Mesenteric fat pad (tissue), 1 donor: ENCODE measurements at places on chromosomes 1 and 21. TPM values are rescaled to one million over a fixed set of nuclear protein-coding genes. Genes with fewer than 3 reads are reported as not detected.
A peak's percentile ranks its signal among the peaks of the same experiment; 100 is the strongest.

DNA sequence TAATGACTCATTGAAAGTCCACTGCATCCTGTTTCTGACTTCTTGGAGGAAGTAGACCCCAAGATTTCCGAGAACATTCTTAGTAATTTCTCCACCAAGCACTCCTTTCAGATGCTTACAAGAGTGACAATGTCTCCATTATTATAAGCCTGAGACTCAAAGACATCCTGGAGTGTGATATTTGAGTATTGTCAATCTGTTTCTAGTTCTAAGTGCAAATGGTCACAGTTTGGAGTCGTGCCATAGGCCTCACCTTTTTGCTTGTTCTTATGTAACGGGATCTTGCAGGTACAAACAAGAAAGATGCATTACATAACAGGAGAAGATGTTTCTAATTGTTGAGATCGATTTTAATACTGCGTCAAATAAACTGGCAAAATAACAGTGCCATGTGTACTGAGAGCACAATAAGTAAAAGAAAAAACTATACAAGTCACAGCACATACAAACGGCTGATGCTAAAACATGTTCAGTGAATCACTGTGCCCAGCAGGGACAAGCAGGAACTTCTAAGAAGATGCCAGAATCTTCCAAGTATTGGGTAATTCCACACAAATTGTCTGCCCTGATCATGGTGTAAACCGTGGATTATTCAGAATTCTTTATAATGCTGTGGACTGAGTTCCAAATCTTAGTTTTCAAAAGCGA lies 54.1 kb downstream of the CD2 start:
- no peak for DNase-seq

DNA sequence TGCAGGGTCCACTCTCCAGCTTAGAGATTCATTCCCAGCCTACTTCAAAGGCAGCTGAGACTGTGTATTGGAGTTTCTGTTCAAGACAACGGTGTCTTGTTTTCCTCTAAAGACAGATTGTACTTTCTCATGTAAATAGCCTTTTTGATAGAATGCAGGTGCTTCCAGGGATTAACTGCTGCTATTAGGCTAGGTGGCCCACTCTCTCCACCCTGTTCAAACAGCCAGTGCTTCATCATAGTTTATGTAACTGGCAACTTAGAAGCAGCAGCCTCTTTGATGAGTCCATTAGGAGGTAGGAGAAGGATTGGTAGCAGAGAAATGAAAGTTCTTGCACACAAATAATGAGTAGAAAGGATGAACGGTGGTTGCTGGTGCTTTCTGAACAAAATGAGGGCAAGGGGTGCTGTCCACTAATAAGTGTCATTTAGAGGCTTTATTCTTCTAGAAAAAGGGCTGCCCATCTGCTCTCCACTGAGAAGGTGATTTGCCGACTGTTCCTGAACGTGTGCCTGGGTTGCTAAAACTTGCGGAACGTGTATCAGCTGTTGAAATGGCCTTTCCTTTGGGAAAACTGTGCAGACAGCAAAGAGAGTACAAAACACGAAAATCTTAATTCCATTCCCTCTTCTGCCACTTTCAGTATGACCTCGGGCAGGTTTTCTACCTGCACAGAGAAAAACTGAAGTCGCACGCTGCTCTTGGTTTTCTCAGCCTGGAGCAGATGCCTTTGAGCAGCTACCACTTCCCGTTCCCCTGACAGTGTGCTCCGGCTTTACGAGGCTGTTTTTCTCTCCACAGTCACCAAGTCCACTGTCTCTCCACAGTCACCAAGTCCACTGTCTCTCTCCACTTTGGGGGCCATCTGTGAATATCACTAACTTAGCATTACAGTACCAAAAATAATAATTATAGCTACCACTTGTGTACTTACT lies 228.9 kb downstream of the KIF26B start:
- DNase-seq = no peak

- DNase-seq = no peak
Observed at GRCh38 chr1:3397311-3397710, 57.2 kb upstream of the ARHGEF16 start.

DNA sequence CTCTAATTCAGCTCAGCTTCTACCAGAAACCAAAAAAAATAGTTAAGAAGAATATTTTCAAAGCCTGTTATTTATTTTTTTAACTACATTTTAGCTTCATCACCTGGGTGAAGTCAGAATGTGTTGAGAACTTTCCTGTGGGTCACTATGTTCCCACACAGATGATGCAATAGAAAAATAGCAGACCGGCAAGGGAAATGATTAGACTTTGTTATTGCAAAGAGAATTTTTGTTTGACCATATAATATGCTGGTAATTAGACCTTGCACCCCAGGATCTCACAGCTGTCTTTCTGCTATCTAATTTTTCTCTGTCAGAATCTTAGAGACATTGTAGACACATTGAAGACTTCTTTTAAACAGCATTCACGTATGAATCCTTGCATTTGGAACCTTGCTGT lies 299.3 kb downstream of the TBX15 start:
- no peak for DNase-seq

DNA sequence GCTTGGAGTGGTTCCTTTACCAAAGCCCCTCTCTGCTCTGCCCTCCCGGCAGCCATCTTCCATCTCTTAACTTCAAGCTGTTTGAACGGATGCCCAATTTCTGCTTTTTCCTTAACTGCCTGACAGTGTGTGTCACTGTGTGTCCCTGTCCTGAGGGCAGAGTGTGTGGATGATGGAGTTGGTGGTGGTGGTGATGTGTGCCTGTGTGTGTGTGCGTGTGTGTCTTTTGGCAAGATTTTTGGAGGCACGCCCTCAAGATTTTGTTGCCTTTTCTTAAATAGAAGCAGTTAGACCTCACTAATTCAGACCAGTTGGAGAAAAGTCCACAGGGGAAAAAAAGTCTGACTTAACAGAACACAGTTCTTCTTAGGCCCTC lies 30.3 kb downstream of the SERTAD4 start:
- DNase-seq = no peak

DNA sequence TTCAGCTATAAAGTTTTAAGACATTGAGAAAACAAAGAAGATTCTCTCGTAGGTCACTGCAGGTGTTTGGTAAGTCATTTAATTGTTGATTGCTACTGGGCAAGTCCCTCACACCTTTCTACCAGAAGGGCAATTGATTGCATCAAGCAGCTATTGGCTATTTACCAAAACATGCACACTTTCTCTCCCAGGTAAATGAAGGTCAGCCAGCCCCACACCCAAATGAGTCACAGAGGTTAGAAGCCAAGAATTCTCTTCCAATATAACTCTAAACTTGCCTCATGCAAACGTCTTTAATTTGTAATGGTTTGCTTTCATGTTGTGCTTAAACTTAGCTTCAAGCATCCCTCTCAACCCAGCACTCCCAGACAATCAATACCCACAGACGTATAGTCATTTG lies 475.3 kb upstream of the ADGRL2 start:
- DNase-seq = no peak

- DNase-seq = no peak
Observed at GRCh38 chr1:207649865-207650580, 5.1 kb downstream of the CR1L start.

GRCh38 chr21:45030682-45031570 lies 43.5 kb upstream of the ADARB1 start:
- DNase-seq = peak; percentile 73

Gene TMEM125
- total RNA-seq = not detected

Gene LIPI
- total RNA-seq = not detected

Gene F13B
- not detected for total RNA-seq

Gene FMO5
- total RNA-seq = 2.5 TPM

Gene RPE65
- total RNA-seq = not detected

Gene RHD
- total RNA-seq = not detected
